ENCODE measurements at places on chromosomes 3 and 15.

GRCh38 chr3:142973217-142974009, 9.9 kb upstream of the PAQR9 start:
- DNase-seq, result no peak

- no peak for DNase-seq
Observed at GRCh38 chr15:76064375-76064774, 4.6 kb downstream of the TMEM266 start.

DNA sequence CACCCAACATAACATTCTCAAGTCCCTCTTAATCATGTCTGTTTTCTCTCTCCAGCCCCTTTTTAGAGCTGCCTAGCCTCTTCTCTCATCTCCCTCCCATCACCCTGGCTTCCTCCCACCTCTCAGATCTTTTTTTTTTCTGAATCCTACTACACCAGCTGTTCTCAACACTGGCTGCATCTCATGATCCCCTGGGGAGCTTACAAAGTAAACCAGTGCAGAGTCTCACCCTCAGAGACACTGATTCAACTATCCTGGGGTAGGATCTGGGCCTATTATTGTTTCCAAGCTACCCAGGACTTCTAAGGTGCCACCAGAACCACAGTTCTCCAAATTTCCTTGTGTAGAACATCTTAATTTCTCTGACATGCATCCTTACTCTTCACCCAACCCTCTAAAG, 50.3 kb upstream of the ACAN start:
- no peak for DNase-seq

GRCh38 chr3:13461169-13462124, 18.7 kb upstream of the HDAC11 start:
- DNase-seq, result peak; percentile 80

GRCh38 chr3:42778644-42779043, 5.6 kb upstream of the CCDC13 start:
- DNase-seq, result no peak

GRCh38 chr3:84965141-84965540, 6.4 kb downstream of the CADM2 start:
- DNase-seq, result no peak

DNA sequence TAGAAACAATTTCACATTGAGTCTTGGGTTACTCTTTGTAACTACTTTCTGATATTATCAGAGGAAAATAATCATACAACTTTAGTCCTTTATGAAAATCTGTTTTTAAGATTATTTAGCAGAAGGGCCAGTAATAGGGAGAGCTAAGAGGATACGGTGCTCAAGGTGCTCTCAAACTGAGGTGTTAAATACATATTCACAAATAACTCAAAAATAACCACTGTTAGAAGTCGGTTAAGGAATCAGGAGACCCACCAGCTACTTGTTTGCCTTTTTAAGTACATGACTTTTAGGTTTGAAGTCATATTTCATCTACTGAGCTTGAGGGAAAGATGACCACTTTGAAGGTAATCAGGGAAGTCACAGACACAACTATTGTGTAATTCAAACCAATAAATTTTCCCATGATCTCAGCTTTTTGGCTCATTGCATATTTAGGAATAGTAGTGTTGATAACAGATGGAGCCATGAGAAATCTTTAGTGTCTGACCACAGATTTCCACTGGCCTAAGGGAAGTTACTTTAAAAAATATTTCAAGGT, 1.4 kb upstream of the RSRC1 start:
- no peak for DNase-seq

DNA sequence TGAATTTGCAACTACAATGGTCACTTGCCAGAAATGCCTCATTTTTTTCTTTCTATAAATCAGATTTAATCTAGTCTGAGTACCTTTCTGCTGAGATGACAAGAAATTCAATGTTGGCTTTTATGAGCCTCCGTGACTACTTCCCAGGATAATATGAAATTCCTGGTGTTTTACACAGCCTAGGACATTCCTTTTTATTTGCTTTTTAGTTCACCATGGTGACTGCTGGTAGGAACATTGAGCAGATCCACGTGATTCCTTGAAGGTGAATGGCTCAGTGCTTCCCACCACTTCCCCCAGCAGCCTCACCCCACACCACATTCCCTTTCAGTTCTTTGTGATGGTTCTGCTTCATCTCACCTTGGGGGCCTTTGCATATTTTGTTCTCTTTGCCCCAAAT, 4.3 kb upstream of the NPTN start:
- DNase-seq, result no peak

DNA sequence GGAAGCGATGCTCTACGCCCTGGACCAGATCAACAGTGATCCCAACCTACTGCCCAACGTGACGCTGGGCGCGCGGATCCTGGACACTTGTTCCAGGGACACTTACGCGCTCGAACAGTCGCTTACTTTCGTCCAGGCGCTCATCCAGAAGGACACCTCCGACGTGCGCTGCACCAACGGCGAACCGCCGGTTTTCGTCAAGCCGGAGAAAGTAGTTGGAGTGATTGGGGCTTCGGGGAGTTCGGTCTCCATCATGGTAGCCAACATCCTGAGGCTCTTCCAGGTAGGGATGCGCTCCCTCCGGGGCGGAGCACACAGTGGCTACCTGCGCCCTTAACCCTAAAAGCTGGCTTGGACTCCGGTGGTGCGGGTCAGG, 698 bp downstream of the GRM7 start:
- no peak for DNase-seq

- no peak for DNase-seq
Observed at GRCh38 chr15:57697588-57697987, 8.9 kb upstream of the POLR2M start.

DNA sequence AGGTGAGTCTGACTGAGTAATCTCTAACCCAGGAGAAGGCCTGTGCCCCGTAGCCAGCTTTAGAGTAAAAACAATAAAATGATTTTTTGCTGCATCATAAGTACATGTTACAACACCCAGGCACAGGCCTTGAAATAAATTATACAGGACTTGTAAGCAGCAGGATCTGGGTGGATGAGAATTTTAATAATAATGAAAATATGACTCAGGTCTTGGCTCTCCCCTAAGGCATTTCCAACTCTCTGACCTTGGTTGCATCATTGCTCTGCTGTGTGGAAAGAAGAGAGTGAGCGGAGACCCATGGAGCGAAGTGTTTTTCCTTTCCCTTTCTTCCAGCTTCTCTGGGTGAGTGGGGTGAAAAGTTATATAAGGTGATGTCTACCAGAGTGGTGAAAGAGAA, 44.6 kb downstream of the EOMES start:
- DNase-seq, result no peak

DNA sequence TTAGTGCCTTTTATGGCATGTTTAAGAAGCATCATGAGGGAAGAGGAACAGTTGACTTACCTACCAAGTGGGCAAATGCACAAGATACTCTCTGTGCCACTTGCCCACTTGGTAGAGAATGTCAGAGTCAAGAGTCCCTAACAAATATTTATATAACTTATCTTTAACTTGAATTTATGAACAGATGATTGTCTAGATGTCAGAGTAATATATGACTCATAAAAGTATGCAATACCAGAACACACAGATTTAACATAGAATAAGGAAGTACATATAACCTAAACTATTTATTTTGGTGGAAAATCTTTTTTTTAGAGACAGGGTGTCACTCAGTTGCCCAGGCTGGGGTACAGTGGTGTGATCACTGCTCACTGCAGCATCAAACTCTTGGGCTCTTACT, 130.0 kb upstream of the NANOGP8 start:
- DNase-seq, result no peak

- no peak for DNase-seq
Observed at GRCh38 chr3:53287131-53287629, 31.4 kb upstream of the TKT start.

GRCh38 chr3:179432451-179432850, 18.8 kb downstream of the GNB4 start:
- no peak for DNase-seq

- no peak for DNase-seq
Observed at GRCh38 chr3:120563356-120564022, 32.6 kb upstream of the NDUFB4 start.

DNA sequence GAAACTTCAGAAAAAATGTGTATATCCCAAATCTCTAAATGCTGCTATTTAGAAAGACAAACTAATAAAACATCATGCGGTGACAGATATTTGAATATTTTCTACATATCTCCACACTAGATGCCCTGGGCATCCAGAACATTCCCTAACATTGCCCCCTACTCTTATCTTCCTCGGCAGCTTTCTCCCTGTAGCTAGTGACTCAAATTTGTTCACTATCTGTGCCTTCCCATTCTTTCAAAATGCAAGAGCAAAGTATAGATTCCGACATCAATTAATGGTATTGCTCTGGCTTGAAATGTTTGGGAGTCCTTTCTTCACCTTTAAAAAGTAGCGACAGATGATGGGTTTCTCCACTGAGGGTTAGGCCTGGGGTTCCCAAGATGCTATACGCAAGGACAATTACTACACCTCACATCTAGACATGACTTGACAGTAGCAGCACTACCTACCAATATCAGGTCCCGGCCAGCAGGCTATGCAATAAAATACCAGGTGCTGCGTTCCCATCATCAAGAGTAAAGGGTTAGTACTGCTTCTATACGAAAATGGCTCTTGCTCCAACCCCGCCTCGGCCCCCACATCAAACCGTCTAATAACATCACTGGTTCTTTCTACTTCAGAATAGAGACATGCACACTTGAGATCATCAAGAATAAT, 631 bp downstream of the UBR1 start:
- no peak for DNase-seq

GRCh38 chr3:108296239-108296638, at the start of gene HHLA2:
Gene HHLA2 (plus strand): TSS chr3:108296548. CDS start chr3:108351814, 55,266 bp downstream.
- DNase-seq, result no peak
